ENCODE measurements at places on chromosomes 13 and 19.

DNA sequence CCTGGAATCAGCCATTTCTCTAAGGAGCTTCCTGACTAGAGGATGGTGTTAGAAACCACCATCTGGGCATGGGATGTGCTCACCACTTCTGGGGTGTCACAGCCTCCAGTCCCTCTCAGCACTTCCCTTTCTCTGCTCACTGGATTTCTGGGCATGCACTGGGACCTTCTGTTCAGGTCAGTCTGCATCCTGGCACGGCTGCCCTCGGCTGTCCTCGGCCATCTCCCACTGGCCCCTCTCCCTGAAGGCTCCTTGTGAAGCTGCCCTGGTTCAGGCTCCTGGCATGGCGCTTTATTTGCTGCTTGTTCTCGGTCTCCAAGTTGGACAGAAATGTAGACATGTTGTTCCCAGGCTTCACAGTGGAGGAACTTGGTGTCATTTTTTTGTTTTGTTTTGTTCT, 60.0 kb downstream of the TEX29 start:
- DNase-seq, result no peak

- no peak for DNase-seq
Measured at GRCh38 chr13:96100457-96101220, 10.7 kb downstream of the HS6ST3 start.

GRCh38 chr13:103908911-103909310, 842.7 kb upstream of the SLC10A2 start:
- no peak for DNase-seq

GRCh38 chr19:39915848-39916215, 18.6 kb downstream of the FCGBP start:
- no peak for DNase-seq

DNA sequence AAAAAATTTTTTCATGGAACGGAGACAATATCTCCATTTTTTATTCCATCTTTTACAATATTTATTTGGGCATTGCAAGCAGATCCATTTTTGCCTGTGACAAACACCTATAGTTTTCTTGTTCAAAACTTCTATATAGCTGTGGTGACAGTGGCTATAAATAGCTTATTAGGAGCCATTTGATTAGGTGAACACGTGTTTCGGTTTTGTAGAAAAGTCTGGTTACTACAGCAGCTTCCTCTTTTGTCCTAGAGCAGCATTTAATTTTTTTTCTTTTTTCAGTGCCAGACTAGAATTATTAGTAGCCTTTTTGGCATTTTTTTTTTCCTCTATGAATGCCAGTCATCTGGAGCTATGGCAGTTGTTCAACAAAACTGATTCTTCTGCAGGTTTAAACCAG, 123.5 kb downstream of the RXFP2 start:
- DNase-seq, result no peak

- no peak for DNase-seq
Measured at GRCh38 chr19:38784224-38784623, 4.8 kb upstream of the LGALS7B start.

Measured in COLO829 (cell line).